AG08395 (cell line): ENCODE measurements at places on chromosomes 12 and 14.
A peak's percentile ranks its signal among the peaks of the same experiment; 100 is the strongest.

GRCh38 chr12:89706551-89706950 lies 2.1 kb downstream of the ATP2B1 start:
- peak; percentile 7 for DNase-seq

GRCh38 chr12:100752841-100753240 lies 41.7 kb upstream of the ANO4 start:
- no peak for DNase-seq

GRCh38 chr14:68634332-68634731 lies 158.5 kb downstream of the ZFP36L1 start:
- no peak for DNase-seq

GRCh38 chr12:79681008-79681590 lies 9.7 kb downstream of the PAWR start:
- DNase-seq, result no peak

GRCh38 chr12:57627501-57628279 lies 5.3 kb downstream of the B4GALNT1 start:
- DNase-seq, result no peak

- peak; percentile 69 for DNase-seq
Observed at GRCh38 chr12:27554421-27555186, 30.6 kb downstream of the PPFIBP1 start.

GRCh38 chr14:59091976-59092375 lies 96.5 kb upstream of the DAAM1 start:
- DNase-seq, result no peak

DNA sequence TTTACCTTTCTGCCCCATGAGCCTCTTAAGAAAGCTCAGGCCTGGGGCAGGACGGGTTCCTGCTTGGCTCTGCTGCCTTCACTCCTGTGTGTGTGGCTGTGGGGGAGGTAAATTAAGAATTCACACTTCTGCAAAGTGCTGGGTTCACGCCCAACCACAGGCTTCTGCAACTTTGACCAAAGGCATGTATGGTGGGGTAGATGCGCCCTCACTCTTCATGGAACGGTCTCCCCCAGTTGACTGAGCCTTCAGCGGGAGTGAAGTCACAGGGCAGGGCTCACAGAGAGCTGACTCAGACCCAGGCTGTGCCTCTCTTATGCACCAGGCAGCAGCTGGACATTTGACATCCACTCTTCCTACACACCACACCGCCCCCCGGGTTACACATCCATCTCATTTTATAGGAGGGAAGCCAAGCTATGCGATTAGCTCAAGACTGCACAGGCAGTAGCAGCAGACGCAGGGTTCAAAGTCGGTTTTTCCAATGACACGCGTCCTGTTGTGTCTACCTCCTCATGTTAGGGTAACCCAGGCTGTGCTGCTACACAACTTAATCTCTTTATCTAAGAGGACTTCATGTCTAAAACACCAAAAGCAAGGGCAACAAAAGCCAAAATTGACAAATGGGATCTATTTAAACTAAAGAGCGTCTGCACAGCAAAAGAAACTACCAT lies 15.4 kb upstream of the BCL11B start:
- DNase-seq, result no peak

- DNase-seq, result no peak
Observed at GRCh38 chr14:37453985-37454384, 141.1 kb downstream of the FOXA1 start.

GRCh38 chr12:118424884-118425283 lies 48.5 kb downstream of the SUDS3 start:
- DNase-seq, result no peak

DNA sequence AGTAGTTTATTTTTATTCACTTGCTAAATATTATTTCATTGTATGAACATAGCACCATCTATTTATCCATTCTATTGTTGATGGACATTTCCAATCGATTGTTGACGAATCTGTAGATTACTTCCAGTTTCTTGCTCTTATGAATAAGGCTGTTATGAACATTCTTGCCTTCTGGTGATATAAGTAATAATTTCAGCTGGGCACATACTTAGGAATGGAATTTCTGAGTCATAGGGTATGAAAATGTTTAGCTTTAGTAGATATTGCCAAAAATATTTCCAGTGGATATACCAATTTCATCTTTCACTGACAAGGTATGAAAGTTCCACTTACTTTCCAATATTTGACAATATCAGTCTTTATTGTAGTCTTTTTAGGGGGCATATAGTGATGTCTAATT lies 468.5 kb downstream of the ETNK1 start:
- DNase-seq, result no peak

DNA sequence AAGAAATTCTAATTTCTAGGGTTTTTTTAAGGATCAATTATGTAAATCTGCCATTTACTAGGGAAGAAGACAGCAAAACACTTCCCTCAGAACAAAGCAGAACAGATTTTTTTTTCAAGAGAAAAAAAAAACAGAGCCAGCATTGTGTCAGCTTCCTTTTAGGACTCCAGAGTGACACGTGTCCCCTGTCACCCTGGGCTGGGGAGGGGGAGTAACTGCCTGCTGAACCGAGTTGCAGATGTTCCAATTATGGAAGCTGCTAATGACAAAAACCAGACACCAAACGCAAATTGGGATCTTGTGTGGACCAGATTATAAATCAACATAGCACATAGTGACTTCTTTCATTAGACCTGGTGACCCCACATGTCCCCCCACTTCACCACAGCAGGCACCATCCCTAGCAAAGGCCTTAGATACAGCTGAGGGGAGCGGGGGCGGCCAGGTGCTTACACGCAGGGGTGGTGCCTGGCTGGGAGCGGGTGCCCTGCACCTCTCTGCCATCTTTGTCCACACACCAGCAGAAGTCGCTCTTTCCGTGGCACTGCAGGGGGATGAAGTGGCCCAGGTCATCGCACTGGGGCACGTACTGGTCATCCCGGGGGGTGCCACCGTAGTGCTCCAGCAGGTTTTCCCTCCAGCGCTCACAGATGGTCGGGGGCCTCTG lies 25.4 kb downstream of the RTRAF start:
- DNase-seq, result no peak
